ENCODE measurements at places on chromosomes 2 and 18.

DNA sequence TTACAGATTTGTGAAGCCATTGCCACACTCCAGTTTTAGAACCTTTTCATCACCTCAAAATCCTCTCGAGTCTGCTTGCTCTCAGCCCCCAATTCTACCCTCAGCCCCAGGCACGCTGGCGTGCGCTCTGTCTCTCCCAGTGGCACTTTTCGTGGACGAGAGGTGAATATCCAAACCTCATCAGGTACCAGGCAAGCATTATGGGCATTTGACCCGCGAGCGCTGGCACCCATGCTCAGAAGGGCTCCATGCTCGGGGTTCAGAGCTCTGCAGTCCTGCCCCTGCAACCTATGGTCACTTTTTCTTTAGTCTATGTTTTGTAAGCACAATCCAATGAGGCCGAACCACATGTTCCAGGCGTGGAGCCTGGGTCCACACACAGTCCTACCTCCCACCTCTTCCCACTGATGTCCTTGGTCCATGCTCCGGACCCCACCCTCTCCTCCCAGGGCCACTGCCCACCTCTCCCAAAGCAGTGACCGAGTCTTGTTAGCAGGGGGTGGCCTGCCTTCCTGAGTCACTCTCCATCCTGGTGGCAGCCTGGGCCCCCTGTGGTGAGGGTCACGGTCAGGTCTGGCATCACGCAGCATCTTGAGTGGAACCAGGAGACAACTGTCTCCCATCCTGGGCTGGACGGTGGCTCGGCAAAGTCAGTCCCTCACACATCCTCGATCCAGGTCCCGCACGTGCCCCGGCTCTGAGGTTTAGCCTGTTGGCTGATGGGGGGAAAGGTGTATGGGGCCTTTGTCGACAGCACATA is 256.9 kb downstream of the NDUFA10 start:
- DNase-seq: no peak

DNA sequence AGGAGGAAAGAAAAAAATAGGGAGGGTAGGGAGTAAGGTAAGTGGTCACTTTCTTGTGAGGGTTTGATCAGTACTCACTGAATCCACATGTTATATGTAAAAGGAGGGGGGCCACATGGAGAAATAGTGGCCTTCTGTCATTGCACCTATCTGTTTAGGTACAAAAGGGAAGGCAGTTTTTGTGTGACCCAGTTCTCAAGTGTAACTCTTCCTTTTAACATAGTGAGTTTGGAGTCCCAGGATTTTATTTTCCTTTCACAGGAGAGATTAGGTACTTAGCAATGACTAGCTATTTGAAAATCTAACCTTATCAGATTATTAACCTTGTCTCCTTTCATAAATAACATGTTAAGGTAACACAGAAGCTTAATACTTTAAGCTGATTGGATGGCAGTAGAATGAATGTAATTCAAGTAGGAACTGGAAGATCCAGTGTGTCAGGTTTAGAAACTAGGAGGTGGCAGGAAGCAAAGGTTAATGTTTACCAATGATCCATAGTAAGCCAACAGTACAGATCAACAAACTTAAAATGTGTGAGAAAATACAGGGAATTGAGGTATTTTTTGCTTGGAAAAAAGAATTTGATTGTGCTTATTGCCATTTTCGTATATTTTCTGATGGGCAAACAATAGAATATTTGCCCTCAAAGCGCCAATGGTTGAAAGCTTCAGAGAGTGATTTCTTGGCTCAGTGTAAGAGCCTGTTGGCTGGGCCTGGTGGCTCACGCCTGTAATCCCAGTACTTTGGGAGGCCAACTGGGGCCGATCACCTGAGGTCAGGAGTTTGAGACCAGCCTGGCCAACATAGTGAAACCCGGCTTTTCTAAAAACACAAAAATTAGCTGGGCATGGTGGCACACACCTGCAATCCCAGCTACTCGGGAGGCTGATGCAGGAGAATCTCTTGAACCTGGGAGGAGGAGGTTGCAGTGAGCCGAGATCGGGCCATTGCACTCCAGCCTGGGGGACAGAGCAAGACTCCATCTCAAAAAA is 11.3 kb downstream of the HNMT start:
- DNase-seq: no peak

GRCh38 chr18:10088734-10089133 is 174.9 kb downstream of the VAPA start:
- no peak for DNase-seq

DNA sequence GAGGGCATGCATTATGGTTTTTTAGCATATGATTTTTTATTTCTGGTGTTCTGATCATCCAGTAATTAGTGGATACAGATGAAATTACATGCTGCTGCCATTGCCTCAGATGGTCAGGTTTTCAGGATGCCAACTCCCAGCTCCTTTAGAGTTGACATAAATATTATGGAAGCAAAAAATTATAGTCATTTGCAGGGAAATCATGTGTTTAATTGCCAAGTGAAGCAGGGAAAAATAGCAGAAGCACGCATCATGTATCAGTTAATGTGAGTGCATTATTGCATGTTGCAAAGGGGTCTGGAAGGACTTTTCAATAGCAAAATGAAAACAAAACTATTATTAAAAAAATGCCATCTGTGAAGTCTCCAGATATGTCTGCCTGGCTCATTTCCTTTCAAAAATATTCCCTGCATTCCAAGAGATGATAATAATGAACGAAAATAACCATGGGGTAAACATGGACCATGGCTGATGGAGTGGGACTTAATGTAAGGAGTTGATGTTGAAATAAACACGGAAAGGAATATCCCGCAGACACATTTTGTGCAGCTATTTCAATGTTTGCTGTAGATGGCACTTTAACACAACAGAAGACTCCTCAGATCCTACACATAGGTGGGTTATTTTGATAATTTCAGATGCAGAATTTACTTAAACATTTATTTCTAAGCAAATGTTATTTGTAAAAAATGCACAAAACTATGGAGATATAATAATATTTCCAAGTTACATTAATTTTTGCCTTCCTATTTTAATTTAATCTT is 87.7 kb upstream of the DYNAP start:
- DNase-seq: no peak

DNA sequence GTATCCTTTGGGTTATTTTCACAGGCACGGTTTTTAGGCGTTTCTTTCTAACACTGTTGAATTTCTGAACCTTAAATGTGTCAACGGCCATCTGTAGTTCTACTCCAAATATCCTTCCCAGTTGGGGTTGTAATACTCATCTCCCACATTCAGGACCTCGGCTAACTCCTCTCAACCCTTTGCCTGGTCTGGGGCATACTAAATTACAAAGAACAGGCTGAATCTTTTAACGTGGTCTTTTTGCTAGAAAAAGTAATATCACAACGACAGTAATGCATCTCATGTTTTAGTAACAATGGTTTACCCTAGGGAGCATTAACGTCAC is 2.1 kb downstream of the RPRM start:
- DNase-seq: no peak

GRCh38 chr18:33469699-33470098 is 29.2 kb upstream of the CCDC178 start:
- no peak for DNase-seq

DNA sequence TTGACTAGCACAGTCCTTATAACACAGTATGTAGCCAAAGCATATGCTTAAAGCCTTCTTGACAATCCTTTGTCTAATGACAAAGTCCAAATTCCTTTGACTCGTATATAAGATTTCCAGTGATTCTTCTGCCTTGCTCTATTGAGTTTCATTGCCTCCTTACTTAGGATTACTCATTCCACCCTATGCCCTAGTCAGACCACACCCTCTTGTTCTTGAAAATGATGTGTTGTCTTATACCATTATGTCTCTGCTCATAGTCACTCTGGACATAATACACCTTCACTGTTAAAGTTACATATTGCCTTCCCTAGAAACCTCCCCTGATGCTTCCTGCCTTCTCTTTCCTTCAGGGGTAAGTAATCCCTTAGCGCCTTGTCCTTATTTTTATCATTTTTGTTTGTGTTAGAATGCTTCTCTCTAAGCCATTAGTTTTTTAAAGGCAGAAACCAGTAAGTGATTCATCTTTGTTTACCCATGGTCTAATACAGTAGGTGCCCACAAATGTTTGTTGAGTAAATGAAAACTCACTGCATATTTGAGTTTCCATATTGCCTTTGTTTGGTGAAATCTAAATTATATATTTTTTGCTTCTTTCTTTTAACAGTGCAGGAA is 19.3 kb downstream of the GPD2 start:
- DNase-seq: no peak

- DNase-seq: no peak
These were observed 275.6 kb downstream of the SLC4A3 start for GRCh38 chr2:219902891-219903552.

GRCh38 chr2:48454504-48454903 is 75.5 kb upstream of the STON1 start:
- no peak for DNase-seq

DNA sequence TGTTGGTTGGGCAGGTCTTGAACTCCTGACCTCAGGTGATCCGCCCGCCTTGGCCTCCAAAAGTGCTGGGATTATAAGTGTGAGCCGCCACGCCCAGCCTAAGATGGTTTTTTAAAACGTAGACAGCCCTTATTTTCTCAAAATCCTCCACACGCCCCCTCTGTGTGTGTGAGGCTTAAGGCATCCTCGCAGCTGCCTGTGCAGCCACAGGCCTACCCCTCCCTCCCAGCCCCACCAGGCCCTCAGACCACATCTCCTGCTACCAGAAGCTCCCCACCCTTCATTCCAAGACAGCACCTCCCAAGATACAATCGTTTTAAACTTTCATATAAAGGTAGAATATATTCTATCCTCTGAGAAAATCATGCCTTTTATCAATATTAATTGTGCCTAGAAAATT is 4.8 kb downstream of the ANO7 start:
- no peak for DNase-seq

GRCh38 chr2:116499389-116499788 is 1315.1 kb upstream of the DDX18 start:
- DNase-seq: no peak

- DNase-seq: no peak
These were observed 4.2 kb upstream of the KCMF1 start for GRCh38 chr2:84966731-84967130.

GRCh38 chr2:152792974-152793373 is 74.6 kb downstream of the ARL6IP6 start:
- DNase-seq: no peak

- DNase-seq: no peak
These were observed 31.8 kb downstream of the RNU4ATAC start for GRCh38 chr2:121562269-121563176.

- no peak for DNase-seq
These were observed 88.7 kb downstream of the MYO1B start for GRCh38 chr2:191333911-191334357.

DNA sequence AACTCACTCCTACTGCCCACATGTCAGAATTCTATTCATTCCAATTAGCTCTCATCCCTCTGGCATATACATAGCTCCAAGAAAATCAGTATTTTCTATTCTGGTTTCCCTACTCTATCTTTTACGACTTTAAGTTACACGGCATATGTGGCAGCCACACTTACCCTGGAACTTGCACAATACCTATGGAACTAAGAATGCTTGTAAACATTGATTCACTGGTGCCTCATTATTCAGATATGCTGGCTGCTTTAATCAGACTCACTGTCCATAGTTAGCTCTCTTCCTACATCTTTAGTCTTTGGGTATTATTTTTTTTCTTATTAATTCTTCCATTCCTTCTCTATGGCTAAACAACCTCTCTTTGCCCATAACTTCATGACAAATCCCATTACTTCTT is 1519.9 kb upstream of the ACVR2A start:
- no peak for DNase-seq

- no peak for DNase-seq
These were observed 157.8 kb downstream of the C1D start for GRCh38 chr2:67904966-67905365.

DNA sequence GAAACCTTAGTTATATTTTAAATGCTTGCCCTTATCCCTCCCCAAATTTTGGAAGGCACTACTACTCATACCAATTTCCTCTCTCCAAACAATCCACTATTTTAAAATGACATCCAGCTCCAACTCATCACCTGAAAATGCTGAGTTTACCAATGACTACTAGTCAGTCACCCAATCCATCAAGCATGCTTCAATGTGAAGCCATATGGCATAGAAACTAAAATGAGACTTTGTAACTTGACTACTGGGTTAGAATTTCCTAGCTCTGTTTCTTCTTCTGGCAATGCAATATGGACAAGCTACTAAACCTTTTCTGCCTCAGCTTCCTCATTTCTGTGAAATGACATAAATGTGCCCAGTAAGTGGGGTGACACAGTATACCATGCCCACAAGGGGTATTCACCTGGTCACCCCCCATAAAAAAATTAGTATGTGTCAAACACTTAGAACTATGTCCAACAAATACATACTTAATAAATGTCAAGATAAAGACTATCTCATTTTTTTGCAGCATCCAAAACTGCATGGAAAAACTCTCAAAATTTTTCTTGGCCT is 10.0 kb upstream of the STPG4 start:
- no peak for DNase-seq

DNA sequence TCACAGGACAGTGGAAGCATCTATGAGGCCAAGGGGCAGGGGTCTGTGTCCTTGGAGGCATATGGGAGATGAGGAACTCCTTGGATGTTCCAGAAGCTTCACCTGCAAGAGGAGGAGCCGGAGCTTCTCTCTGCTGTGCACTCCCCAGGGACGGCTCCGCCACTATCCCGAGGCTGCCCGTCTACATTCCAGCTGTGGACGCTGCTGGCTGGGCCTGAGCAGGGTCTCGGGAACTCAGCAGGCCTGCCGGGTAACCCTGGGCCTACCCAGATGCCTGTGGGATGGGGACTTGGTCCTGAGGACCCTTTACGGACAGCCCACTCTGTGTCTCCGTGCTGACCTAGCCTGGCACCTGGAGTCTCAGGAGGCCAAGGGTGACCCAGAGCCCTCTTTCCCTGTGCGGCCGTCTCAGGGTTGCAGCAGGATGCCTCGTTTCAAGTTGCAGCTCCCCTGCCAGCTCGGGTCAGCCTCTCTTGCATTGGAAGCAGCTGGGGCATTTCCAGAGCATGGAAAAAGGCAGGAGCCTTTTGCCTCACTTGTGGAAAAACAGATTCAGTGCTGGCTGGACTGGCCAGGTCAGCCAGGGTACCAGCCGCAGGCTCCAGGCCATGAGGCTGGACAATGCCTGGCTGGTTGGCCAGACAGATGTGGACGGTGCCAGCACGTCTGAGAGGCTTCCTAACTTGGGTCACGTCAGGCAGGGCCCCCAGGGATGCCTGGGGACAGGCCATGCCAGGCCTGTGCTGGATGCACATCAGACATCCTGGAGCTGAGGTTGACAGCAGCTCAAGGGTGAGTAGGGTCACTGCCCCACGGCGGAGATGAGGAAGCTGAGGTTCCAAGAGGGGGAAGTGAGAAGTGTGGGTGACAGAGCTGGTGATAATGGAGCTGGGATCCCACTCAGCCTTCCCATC is 41.5 kb downstream of the SCTR start:
- no peak for DNase-seq

- DNase-seq: no peak
These were observed 53.7 kb downstream of the HS1BP3 start for GRCh38 chr2:20596973-20597859.

GRCh38 chr18:47944972-47945852 is 14.8 kb upstream of the SMAD2 start:
- DNase-seq: no peak
